ENCODE measurements at places on chromosomes 1 and 21.

- DNase-seq, result no peak
These were observed 4.6 kb downstream of the IPO13 start for GRCh38 chr1:43951021-43951985.

- DNase-seq, result no peak
These were observed 24.7 kb upstream of the GUCA2B start for GRCh38 chr1:42128499-42128898.

DNA sequence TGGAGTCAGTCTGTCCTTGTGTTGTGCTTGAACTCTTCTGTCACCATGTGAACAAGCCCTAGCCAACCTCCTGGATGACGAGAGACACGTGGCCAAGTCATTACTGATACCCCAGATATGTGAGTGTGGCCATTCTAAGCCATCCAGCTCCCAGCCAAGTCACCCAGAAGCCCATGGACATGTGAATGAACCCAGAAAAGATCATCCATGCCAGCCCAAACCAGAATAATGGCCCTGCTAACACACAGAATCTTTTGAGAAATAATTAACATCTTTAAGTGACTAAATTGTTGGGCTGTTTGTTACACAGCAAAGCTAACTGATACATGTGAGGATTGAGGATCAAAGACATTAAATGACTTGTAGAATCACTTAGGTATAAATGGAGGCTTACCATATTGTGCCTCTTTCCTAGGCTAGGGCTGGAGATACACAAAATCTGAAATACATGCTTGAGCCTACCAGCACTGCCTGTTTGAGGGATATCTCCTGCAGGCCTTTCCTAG, 38.2 kb downstream of the KANK4 start:
- no peak for DNase-seq

- DNase-seq, result no peak
These were observed 22.8 kb upstream of the ATP5PO start for GRCh38 chr21:33938381-33938780.

- no peak for DNase-seq
These were observed 5.0 kb upstream of the SH3BGRL3 start for GRCh38 chr1:26274801-26275425.

GRCh38 chr1:209589440-209589839, 5.9 kb downstream of the CAMK1G start:
- no peak for DNase-seq

DNA sequence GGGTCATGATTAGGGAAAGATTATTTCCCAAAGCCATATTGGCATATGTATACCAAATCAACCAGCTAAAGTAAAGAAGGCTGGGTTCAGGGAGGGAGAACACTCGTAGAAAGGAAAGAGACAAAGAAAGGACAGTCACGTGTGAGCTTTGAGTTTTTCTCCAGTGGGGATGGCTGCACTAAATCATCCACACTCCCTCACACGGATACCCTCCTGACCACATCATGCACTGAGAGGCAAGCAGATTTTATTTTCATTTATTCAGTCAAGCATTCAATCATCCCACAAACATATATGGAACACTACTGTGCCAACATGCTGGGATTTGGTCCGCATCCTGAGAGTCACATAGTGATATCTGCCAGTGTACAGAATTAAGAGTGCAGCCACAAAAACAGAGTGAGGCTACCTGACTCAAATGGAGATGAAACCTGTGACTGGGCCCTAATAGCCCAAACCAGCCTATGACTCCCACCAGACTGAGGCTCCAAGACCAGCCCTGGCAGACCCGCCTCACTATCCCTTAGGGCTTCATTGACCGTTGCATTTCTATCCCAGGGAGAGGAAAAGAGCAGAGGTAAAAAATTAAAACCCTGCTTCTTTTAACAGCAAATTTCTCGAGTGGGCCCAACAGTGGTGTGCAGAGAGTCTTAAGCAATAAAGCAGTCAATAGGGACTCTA, 155.9 kb downstream of the BARHL2 start:
- DNase-seq, result no peak

- DNase-seq, result no peak
These were observed 145.6 kb upstream of the TNR start for GRCh38 chr1:175888996-175889395.

- DNase-seq, result no peak
These were observed 20.3 kb downstream of the ARHGEF10L start for GRCh38 chr1:17559615-17560419.

DNA sequence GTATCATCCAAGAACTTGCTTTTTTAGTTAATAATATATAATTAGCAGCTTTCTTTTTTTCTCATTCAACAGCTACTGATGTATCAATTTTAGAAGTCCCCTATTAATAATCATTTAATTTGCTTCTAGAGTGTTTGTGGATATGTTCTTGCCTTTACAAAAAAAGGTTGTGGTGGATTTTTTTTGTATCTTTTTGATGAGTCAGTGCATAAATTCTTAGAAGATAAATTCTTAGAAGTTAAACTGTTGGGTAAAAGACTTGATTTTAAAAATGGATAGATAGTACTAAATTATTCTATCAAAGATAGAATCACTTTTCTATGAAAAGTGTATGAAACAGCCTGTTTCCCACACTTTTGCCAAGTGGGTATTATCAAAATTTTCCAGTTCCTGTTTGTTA, 11.9 kb downstream of the FGGY start:
- DNase-seq, result no peak

DNA sequence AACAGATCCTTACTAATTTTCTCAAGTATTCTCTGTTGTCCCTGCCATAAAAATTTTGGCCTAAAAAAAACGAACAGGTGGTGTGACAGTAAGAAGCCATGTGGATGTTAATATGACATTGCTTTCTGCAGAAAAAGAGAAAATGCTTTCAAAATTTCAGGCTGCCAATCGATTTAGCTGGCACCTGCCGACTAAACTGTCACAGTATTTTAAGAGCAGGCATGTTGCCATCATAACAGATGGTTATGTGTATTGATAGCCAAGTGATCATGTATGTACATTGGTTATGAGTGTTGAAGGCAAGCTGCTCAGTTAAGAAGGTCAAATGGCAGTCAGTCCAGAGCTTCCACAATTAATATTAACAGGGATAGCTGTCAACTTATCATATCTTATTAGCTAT, 1017.0 kb downstream of the MRPL39 start:
- no peak for DNase-seq

- DNase-seq, result no peak
These were observed 2.8 kb downstream of the SELL start for GRCh38 chr1:169708647-169709046.

- DNase-seq, result no peak
These were observed 400.6 kb downstream of the PTPRU start for GRCh38 chr1:29636936-29637335.

- no peak for DNase-seq
These were observed 132.3 kb upstream of the BMP8A start for GRCh38 chr1:39359028-39359570.

GRCh38 chr1:42334240-42335049, 590 bp downstream of the FOXJ3 start:
- DNase-seq, result peak; percentile 71

DNA sequence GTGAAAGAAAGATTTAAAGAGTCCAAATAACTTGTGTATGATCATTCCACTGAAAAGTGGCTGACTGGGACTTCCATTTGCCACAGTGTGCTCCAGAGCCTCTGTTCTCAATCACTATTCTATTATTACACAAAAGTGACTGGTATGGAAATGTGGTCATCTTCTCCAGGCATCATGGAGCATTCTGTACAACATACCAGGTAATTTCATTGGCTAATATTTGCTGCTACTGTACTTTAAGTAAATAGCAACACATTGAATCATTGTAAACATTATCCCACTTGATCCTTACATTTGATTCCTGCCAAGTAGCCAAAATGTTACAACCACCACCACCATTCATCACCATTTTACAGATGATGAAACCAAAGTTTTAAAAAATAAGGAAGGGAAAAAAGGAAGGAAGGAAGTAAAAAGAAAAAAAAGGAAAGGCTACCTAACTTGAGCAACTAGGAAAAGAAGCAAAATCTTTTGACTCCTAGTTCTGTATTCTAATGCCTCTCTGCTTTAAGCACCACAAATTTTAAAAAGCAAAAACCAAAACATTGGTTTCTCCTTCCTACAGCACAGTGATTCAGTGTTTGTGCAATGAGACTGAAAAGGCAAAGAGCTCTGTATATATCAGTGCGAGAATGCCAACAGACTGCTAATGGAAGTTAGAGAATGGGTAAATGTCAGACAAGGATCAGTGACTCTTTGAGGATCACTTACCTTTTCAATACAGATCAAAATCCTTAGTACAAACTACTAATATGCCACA, 361.4 kb upstream of the PTBP2 start:
- DNase-seq, result no peak

GRCh38 chr1:204495078-204495753, 611 bp upstream of the PIK3C2B start:
- DNase-seq, result peak; percentile 90

DNA sequence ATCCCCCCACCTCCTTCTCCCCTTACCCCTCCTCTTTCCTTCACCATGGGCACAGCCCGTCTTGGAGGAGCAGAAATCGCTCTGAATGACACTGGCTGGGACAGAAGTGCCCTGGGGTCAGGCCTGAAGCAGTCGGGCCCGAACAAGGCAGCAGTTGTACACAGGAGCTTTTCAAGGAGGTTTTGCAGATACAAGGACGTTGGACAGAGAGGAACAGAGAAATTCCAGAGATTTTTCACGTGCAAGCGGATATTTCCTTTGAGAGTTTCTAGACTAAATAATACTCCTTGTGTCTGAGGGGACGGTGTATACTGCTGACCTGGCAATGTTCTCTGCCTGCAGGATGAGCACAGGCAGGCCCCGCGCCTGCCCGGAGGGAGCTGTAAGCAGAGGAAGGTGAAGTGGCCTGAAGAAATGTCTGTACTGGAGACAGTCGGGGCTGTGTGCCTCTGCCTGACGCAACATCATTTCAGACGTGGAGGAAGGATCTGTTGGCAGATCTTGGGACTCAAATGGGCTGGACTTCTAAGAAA, 95.3 kb upstream of the SLC25A33 start:
- no peak for DNase-seq

GRCh38 chr1:107689733-107690132, 275.2 kb downstream of the VAV3 start:
- no peak for DNase-seq

- DNase-seq, result no peak
These were observed 25.6 kb downstream of the LRRC42 start for GRCh38 chr1:53971718-53972117.

GRCh38 chr1:98211271-98211845, 290.5 kb upstream of the DPYD start:
- DNase-seq, result no peak

GRCh38 chr1:9453375-9453774, 85.9 kb upstream of the SLC25A33 start:
- DNase-seq, result no peak

GRCh38 chr21:26800001-26800400, 45.2 kb downstream of the ADAMTS1 start:
- DNase-seq, result no peak

DNA sequence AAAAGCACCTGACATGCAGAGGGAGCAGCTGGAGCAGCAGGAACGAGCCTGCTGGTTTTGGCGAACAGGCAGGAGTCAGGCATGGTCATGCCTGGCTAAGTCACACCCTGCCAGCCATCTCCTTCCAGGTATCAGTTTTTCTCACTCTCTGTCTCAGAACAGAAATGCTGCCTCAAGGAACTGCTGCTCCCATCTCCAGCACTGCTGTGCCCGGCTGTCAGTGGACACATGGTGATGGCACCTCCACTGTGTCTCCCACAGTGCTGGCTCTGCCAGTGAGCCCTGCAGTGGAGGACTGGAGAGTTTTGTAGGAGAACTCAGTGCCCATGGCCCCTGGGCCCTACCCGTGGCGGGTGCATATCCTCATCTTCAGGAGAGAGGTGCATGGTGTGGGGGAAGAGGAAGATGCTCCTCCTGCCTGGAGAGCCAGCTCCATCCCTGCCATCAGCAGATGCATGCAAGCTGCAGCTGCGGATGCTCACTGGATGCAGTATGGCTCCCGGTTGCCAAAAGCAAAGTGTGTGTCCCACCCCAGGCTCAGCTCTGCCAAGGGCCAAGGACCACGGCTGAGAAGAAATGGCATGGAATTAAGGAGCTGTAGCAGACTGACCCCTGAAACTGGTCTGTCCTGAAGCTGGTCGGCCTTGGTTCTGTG, 114.7 kb downstream of the GRIK3 start:
- DNase-seq, result peak; percentile 15

DNA sequence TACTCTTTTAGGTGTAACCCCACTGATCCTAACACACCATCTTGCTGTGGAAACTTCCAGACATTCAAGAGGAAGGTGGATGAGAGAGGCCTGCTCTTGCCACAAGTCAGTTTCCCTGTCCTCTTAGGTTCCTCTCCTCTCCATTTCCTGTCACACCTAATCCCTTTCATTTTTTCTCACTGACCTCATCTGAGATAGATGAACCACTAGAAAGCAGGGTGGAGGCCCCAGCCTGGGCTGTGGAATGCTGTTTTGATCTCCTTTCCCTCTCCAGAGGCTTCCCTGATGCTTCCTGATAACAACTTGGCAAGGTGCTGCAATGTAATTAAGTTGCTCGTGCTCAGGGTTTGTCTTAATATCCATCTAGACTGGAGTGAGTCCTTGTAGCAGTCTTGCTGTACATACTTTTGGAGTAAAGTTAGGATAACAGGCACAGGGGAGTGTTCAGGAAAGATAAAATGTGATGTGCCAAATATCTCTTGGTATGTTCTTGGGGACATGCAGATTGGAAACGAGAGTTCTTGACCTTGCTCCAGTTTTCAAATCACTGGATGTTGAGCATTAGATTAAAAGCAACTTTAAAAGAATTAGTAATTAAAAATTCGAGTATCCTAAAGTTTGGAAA, 11.2 kb downstream of the LRRC42 start:
- DNase-seq, result no peak

DNA sequence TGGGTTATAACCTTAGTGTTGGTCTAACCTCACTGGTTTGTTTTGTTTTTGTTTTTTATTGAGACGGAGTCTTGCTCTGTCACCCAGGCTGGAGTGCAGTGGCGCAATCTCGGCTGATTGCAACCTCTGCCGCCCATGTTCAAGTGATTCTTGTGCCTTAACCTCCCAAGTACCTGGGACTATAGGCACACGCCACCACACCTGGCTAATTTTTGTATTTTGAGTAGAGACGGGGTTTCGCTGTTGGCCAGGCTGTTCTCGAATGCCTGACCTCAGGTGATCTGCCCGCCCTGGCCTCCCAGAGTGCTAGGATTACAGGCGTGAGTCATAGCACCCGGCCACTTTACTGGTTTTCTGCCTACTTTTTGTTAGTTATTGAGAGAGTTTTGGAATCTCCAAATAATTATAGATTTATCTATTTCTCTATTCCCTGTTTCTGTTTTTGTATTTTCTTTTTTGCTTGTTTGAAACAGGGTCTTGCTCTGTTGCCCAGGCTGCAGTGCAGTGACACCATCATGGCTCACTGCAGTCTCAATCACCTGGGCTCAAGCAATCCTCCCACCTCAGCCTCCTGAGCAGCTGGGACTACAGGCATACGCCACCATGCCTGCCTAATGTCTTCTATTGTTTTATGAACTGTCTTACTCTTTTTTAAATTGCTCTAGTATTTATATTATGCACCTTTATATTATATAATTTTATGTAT, 21.4 kb downstream of the SMG7 start:
- DNase-seq, result no peak

DNA sequence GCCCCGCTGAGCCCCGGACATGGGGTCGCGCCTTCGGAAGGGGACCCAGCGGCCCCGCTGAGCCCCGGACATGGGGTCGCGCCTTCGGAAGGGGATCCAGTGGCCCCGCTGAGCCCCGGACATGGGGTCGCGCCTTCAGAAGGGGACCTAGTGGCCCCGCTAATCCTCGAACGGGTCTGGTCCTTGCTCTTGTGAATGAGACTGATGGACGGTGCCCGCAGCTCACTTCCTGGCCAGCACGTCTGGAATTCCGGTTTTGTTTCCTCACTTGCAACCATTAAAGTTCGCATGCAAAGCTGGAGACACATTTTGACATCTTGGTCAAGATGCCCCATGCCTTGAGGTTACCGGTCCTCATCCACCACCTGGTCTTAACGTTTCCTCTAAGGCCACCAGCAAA, 5.6 kb downstream of the WRAP73 start:
- no peak for DNase-seq
